ENCODE measurements at places on chromosomes 1 and 21.

DNA sequence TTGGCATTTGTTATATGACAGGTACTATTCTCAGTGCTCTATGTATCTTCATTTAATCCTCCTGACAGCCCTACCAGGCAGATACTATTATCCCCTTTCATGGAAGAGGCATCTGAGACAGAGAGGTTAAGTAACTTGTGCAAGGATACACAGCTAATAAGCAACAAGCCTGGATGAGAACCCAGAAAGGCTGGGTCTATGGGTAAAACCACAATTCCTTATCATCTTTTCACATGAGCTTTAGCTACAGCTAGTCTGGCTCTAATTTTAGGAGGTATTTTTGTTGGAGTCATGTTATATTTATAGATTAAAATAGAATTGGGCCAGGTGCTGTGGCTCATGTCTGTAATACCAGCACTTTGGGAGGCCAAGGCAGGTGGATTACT is 27.7 kb downstream of the DNTTIP2 start:
- no peak for DNase-seq

DNA sequence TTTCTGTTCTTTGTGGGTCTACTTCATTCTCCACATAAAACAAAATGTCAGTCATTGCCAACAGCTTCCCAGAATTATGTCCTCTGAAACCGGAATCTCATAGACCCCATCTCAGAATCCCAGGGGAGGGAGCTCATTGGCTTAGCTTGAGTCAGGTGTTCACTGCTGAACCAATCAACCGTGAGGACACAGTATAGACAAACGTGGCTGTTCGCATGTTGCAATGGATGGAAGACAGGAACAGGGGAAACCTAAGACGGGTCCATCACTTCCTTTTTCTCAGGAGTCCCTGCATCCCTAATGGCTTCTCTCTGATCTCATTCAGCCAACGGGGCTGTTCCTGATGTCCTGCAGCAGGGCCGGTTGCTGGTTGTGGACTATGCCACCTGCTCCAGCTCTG is 9.1 kb downstream of the CELA2A start:
- DNase-seq = no peak

- no peak for DNase-seq
Observed at GRCh38 chr1:215594640-215595039, 27.5 kb downstream of the KCTD3 start.

DNA sequence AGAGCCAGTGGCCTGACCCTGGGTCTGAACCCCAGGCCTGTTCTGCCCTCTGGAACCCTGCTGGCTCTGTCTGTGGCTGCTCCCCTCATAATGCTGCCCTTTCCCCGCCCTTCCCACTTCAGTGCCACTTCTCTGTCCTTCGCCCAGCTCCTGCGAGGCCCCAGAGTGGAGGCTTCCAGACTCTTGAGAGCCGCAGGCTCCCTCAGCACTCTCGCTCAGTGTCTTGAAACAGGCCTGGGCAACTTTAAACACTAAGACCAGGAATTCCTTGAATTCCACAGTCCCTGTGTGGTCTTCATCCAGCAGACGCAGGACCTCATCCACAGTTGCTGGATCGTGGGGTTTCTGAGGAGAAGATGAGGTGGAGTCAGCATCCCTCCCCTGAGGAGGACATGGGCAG is 3.5 kb downstream of the CRNN start:
- DNase-seq = no peak

DNA sequence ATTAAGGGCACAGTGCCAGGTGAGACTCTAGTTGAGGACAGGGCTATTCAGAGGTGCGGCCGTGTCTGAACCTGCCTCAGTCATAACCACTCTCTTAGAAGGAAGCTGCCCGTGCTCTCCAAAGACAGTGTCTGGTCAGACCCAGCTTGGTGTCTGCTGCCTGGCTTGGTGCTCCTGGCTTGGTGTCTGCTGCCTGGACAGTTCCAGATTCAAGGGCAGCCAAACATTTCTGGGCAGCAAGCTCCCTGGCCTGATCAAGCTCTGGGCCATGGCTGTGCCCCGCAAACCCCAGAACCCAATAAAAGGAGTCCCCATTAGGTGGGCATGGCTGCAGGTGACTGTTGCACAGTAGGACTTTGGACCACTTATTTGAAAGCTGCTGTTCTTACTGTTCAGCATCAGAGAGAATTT is 27.7 kb downstream of the NEK2 start:
- DNase-seq = peak; percentile 65

DNA sequence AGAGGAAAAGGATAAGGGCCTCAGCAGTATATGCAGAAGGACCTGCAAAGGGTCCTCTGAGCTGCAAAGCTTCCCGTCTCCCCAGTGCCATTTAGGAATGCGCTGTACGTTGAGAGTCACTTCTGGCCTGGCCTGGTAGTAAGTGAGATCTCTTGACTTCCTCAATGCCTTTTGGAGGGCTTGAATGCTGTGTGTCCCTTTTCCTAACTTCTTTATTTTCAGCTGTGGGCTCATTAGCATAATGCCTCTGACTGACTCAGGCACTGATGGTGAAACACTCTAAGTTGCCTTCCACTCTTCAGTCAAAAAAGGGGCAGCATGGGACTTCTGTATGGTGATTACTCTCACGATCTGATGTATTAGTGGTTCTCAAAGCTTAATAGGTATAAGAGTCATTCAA is 49.9 kb downstream of the XCL1 start:
- peak; percentile 21 for DNase-seq

- no peak for DNase-seq
Observed at GRCh38 chr21:43906585-43907370, 41.8 kb downstream of the AGPAT3 start.

DNA sequence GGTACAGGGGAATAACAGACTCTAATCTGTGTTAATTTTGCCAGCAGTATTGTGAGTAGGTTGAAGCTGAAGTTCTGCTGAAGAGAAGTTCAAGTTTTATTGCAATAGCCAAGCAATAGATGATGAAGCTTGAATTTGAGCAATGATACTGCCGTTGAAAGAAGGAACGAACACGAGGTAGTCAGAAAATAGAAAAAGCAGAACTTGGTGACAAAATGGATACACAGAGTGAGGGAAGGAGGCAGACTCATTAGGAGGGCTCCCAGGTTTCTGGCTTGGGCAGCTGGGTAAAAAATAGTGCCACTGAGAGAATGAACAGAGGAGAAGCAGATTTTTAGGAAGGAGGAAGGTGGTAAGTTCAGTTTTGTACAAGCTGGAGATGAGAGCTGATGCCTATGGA is 22.3 kb upstream of the AGO1 start:
- DNase-seq = no peak

GRCh38 chr1:58854576-58854975 is 70.7 kb upstream of the JUN start:
- DNase-seq = no peak

DNA sequence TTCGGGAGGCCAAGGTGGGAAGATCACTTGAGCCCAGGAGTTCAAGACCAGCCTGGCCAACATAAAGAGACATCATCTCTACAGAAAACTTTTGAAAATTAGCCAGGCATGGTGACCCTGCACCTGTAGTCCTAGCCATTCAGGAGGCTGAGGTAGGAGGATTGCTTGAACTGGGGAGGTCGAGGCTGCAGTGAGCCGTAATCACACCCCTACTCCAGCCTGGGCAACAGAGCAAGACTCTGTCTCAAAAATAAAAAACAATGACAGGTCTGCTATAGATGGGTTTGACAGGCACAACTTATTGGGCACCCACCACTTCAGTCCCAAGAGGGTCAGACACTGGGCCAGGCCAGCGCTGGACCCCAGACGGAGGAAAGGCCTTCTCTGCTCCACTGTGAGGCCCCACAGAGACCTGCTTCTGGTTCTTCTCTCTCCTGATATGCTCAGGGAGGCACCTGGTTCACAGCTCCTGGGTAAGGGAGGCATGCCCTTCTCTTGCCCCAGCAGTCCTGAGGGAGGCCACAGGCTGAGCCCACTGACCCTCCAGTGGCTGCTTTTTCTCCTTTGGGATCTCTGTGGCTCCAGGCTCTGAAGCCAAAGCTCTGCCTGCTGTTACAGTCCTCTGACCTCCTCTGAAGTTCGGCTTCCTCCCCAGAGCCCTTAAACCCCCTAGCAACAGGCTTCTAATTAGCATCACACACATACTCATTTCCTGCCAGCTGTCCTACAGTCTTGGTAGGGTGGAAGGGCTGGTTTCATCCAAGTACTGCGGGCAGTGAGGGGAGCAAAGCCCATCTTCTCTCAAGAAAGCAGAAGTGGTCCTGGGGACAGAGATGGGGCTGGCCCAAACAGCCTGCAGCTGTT is 14.4 kb downstream of the S100A16 start:
- DNase-seq = no peak

GRCh38 chr1:101079341-101079740 is 53.8 kb upstream of the DPH5 start:
- no peak for DNase-seq

- DNase-seq = peak; percentile 95
Observed at GRCh38 chr1:9891207-9891606, 18.9 kb downstream of the CTNNBIP1 start.

DNA sequence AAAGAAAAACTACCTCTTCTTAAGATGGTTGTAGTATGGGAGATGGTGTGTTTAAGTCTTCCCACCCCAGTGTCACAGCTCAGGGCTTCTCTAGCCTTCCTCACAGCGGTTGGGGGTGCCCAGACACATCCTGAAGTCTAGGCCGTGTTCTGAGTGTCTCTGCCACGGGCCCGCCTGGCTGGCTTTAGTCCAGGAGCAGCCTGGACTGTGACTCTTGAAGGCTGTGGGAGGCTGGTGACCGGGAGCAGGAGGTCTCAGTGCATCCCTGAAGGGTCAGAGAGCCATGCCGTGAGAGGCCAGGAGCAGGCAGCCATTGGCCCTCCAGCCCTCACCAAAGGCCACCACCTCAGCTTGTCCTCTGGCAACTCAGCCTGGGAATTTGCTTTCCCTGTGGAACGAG is 4.5 kb downstream of the EPHX1 start:
- no peak for DNase-seq

GRCh38 chr1:153563483-153563901 is 2.2 kb downstream of the S100A2 start:
- peak; percentile 28 for DNase-seq

- peak; percentile 4 for DNase-seq
Observed at GRCh38 chr1:188689542-188689941, 1788.1 kb downstream of the BRINP3 start.

DNA sequence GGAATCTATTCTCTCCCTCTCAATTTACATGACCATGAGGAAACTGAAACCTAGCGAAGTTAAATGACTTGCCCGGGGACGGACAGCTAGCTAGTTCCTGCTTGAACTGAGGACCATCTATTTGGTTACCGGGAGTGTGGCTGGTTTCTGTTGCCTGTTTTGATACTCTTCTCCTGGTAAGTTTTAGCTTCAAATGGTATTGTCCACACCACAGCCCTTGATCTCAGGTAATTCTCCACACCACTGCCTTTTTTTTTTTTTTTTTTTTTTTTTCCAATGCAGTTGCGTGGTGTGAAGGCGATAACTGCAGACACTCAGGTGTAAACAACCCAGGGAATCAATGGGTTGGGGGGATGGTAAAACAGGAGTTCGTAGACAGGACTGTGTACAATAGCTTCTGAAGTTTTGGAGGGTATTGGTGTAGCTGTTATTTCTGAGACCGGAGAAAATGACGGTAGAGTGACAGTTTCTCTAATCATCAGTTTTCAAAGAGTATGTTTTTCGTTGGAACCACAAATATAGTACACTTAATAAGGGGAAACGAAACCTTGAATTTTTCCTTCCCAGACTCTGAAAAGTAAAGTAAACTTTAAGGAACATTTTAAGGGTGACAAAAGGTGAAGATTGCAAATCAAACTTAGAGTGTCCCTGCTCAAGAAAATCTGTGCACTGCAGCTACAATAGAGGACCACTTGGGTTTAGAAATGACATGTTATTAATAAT is 125.3 kb upstream of the CACYBP start:
- DNase-seq = no peak

DNA sequence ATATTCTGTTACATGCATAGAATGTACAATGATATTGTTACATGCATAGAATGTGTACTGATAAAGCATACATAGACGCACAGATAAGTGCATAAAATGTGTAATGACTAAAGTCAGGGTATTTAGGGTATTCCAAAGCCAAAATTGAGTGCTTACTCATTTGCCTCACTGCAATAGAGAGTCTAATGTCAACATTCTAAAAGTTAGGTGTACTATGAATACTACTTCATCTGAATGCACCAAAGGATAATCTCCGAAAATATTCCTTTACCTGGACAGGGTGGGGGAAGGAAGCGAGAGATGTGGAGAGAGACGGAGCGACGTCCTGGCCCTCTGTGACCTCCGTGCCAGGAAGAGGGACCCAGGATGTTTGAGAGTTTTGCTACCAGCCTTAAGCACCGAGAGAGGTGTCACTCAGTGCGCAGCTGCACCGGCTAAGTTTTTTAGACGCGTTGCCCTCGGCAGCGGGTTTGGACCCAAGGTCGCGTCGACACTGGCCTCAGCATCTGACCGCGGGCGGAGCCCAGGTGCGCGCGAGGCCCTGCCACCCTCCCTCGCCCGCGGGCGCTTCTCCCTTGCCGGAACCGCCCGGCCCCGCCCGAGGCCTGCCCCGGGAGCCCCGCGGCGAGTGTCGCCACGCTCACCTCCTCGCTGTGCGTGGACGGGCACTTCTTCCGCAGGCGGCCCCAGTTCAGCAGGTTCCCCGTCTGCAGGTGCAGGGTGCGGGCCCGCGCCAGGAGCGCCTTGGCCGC is 660 bp downstream of the GCLM start:
- peak; percentile 30 for DNase-seq

DNA sequence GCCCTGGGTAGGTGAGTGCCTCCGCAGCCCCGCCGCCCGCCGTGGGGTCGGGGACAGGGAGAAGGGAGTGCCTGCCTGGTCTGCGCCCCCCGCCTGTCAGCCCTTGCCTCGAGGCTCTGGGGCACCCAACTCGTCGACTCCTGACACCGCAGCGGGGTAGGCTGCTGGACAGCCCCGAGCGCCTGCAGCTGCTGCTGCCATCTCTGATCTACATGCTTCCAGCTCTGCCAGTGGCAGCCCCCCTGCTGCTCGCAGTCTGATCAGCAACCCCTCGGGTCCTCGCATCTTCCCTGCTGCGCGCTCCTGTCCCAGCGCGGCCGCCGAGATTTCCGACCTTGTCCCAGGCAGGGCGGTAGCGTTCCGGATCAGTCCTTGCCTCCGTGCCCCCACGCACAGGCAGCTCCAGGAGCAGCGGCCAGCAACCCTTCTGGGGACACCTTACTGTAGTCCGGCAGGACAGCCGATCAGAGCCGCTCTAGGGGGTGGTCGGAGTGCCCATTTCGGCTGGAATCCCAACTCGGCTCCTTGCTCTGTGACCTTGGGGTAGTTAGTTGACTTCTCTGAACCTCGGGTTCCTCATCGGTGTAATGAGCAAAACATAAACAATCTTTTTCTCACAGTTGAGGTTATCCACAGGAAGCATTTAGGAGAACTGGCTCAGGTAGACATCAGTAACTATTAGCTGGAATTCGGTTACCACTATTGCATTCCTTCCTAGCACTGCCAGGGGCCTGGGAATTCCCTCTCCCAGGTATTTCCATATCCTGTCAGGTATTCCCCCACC is 540 bp downstream of the BCAN start:
- no peak for DNase-seq

DNA sequence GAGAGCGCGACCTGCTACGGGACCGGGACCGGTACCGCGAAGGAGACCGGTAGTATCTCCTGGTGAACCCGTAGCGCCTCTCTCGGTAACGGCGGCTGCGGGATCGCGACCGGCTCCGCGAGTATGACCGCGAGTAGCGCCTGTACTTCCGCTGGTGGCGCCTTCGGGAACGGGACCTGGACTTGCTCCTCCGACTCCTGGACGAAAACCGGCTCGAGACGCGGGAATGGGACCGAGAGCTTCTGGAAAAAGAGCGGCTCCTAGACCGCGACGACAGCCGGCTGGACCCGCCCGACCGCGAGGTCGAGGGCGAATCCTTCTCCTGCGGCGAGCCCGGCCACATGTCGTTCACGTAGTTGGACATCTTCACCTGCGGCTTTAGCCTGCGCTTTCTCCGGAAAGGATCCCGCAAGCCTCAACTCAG is 642 bp downstream of the RSRP1 start:
- peak; percentile 28 for DNase-seq

- DNase-seq = no peak
Observed at GRCh38 chr1:197181982-197182381, 35.5 kb upstream of the ASPM start.

All from epithelial cell of esophagus (primary cell).